ENCODE measurements at places on chromosomes 16 and 17. TPM values are rescaled to one million over a fixed set of nuclear protein-coding genes. Genes with fewer than 3 reads are reported as not detected.

DNA sequence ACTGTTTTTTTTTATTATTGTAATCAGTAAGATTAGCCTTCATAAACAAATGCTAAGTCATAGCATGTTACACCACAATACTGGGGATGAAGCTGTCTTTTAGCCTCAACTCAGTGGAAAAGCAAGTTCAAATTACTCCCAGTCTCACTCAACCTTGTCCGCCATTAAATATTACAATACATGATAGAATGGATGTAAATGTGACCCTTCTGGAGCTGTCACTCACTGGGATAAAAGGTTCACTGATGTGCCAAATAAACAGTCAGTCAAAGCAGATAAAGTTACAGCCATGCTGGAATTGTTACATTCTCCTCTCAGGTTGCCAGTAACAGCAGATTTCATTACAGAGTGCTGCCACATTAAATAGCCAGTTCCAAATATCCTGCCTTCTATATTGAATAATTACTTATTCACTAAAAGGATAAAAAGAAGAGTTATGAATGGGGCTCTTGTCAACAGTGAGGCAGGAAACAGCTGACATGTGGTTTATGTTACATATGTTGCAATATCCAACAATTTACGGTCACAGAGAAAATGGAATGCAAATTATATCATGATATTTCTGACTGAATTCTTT lies 53.4 kb downstream of the BRIP1 start:
- DNase-seq: no peak

- no peak for DNase-seq
These were observed 33.6 kb downstream of the CDH1 start for GRCh38 chr16:68770671-68771070.

DNA sequence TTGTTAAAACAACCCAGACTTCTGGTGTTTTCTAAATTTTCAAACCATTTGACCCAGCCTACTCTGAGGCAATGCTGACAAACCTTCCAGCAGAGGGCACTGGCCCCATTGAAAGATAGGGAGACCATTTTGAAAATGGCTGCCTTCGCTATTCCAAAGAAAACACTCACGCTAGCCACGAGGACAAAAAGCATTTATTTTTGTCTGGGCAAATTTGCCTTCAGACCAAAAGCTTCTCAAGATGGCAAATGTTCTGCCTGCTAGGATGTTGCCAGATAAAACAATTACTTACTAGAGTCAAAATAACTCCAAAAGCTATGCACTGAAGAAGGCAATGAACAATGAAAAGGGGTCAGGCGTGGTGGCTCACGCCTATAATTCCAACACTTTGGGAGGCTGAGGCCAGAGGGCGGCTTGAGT lies 296.7 kb upstream of the IRX5 start:
- DNase-seq: no peak

GRCh38 chr16:54069601-54070239 lies 216.9 kb downstream of the IRX3 start:
- no peak for DNase-seq

DNA sequence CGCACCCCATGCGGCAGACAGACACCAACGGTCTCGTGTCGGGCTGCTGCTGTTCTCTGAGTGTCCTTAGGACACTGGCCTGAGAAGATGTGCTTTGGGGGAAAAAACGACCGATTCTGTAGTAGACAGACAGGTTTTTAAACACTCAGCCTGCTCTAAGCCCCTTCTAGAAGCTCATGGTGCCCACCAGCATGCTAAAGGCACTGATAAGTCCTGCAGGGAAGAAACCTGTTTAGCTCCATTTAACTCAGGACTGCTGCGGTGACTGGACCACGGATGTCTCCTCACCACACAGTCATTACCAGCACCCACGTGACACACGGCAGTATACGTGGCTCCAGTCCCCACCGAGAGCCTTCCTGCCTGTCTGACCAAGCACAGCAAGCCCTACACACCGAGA lies 19.1 kb upstream of the APRT start:
- no peak for DNase-seq

- DNase-seq: peak; percentile 45
These were observed 47.4 kb upstream of the ATF7IP2 start for GRCh38 chr16:10338426-10338825.

The DGKE gene
- 3.0 TPM for total RNA-seq

- no peak for DNase-seq
These were observed 98.5 kb downstream of the PGS1 start for GRCh38 chr17:78476973-78477372.

GRCh38 chr16:9188721-9189120 lies 97.3 kb downstream of the HAPSTR1 start:
- DNase-seq: no peak

The P2RX5 gene
- 13.0 TPM for total RNA-seq

The CD300LB gene
- 0.16 TPM for total RNA-seq

The OR1A1 gene
- total RNA-seq: not detected

GRCh38 chr17:12566291-12566690 lies 99.4 kb upstream of the MYOCD start:
- no peak for DNase-seq

DNA sequence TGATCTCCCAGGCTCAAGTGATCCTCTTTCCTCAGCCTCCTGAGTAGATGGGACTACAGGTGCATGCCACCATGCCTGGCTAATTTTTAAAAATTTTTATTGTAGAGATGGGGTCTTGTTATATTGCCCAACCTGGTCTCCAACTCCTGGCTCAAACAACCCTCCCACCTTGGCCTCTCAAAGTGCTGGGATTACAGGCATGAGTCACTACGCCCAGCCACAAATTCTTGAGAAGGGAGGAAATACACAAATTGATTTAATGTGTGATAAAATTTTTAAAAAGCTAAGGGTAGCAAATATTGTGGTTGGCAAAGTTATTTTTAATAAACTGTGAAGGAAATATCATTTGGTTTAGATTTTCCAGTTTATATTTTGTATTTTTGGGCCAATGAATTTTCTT lies 9.6 kb downstream of the ITGAD start:
- no peak for DNase-seq

GRCh38 chr16:73011926-73012325 lies 36.0 kb downstream of the ZFHX3 start:
- no peak for DNase-seq

DNA sequence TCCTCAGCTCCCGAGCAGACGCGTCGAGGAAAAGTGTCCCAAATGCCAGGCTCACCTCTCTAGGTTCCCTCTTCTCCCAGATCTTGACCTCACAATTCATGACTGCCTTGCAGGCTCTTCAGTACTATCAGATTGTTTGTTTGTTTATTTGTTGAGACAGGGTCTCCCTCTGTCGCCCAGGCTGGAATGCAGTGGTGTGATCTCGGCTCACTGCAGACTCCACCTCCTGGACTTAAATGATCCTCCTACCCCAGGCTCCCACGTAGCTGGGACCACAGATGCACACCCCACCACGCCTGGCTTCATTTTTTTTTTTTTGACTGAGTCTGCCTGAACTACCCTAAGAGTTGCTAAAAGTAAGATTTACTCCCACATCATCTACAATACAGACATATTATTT lies 15.9 kb downstream of the TMEM235 start:
- no peak for DNase-seq

DNA sequence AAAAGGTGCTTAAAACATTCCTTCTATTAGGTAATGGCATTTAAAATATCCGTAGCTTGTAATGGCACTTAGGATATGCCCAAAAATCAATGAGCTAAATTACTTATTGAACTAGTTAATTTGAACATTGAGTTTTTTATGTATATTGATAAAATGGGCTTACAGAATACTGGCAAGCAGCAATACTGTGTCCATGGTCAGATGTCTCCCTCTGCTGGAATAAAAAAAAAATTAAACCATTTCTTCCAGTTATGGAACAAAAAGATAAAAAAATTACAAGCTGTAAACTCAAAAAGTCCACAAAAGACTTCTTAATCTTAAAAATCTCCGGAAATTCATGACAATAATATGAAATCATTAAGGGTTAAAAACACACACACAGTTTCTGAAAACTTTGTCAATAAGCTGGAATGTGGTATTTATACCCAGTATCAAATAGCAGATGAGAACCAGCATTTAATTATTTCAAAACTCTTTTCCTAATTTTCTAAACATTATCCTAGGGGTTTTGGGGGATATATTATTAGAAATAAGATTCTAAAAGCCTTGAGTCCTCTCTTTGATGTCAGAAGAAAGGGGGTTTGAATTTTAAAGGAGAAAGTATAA lies 21.5 kb upstream of the PSMD7 start:
- no peak for DNase-seq

DNA sequence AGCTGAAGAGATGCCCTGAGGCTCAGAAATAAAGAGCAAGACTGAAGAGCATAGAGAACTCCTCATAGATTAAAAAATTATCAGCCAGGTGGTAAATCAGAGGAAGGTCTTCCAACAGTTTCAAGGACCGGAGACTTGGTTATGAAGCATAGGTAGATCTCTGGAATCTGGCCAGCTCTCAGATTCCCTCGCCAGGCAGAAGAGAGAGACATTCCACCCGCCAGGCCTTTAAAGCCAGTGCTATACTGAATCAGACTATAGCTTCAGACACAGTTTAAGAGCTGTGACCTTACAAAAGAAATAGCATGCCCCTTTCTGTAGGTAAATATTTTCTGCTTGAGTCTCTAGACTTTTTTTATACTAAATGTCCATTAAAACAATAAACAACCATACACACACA lies 70.3 kb downstream of the NFATC3 start:
- no peak for DNase-seq

The TPSG1 gene
- total RNA-seq: 0.19 TPM

DNA sequence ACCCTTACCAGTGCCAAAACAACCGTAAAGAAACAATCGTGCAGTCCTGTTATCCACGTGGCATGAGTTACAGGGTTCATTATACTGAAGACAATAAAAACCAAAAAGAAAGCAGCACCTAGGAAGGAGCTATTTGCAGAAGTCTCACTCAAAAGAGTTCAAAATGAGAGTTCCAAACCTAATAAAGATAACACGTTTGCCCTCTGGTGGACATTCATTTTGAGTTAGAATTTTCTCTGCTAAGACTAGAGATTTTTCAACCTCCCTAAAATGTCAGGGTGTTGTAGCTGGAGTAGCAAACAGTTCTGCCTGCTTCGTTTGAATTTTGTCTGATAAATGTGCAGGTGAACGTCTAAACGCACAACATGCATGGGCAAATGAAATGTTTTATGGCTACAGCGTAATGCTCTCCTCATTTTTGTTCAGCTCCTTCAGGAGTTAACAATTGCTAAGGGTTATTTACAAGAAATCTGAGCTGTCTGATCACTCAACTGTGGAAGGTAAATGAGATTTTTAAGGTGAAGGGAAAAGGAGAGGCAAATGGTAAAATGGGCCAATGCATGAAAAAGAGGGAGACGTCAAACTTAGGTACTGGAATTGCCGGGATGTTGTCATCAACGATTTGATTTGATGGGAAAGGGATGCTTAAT lies 1067.9 kb upstream of the EEF2KMT start:
- DNase-seq: no peak

The ANKS4B gene
- not detected for total RNA-seq

- DNase-seq: no peak
These were observed 304.2 kb upstream of the TNRC6C start for GRCh38 chr17:77654296-77654695.

DNA sequence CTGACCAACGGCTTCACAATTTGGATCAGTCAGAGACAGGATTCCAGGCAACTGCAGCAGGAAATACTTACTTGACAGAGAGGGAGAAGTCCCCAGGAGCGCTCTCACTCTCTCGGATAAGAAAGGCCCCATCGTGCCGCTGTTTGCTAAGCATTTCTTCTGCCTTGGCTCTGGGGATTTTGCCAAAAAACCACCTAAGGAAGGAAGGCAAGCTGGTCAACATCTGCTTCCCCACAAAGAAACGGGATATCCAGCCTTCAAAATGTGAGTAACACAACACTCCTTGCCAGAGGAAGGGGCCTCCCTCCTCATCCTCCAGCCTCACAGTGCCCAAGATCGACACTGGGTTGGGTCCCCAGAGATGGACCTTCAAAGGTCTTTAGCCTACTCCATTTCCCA lies 36.6 kb upstream of the SLC25A19 start:
- DNase-seq: no peak

DNA sequence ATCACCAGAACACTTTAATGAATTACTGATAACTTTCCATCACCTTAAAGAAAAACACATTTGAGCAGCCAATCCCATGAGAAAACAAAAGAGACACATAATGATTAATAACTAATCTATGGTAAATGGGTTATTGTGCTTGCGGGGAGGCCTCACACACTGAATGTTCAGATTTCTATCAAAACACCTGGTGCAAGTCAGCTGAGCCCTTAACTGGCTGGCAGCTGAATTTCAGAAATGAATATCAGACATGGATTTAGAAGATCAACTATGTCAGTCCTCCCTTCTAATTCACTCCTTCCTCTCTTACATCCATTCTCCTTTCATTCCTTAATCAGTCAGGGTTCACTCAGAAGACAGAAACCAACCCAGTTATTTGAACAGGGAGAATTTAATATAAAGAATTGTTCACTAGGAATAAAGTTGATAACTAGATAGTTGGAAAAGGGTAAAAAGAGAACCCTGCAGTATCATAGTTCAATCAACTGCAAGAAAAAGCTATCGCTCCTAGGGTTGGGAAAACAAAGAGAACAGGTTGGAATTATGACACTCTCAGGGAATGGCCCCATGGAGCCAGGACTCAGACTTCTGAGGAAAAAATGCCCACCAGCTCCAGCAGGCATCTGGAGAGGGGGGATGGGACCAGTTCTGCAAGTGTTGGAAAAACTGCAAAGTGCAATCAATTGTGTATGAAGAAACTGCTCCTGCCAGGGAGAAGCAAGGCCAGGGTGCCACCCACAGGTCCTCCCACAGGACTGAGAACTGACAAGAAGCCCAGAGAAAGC lies 577.1 kb upstream of the CDH5 start:
- no peak for DNase-seq

GRCh38 chr17:52383493-52384100 lies 225.1 kb upstream of the CA10 start:
- no peak for DNase-seq

- peak; percentile 17 for DNase-seq
These were observed at the start of gene MPO for GRCh38 chr17:58280480-58281217. MPO (minus strand) TSS chr17:58280935; CDS start chr17:58280758, 177 bp downstream.

DNA sequence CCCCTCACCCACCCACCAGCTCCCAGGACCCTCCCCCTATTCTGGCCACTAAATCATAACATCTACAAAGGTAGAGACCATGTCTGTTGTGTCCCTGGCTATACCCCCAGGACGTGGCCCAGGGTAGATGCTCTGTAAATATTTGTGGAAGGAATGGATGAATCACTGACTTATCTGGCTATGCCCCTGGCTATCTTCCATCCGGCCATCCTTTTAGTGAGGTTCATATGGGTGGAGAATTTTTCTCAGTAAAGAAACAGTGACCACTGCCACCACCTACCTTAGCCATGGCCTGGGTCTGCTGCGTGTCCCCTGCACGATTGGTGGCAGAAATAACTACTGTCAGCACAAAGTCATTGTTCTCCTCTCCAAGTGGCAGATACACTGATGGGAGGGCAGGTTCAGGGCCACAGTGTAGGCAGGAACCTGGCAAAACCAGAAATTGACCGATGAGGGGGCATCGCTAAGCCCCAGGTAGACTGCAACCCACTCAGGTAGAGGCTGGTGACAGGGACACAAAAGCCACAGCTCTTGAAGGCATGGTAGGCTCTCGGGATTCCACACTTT lies 63.1 kb upstream of the BCO1 start:
- DNase-seq: no peak

DNA sequence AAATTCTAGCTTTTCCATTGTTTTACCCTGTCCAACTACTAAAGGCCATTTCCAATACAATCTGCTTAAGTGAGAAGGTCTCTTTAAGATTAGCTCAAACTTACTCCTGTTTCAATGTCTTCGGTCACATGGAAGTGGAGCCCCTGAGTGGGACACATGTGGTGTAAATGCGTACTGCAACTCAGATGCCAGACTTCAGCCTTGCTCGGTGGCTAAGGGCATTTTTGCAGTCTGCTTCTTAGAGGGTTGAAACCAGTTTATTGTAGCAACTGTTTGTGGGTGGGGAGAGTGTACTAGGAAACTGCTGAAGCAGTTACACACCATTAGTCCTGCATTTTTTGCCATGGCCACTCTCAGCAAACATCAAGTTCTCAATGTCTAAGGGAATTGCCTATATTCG lies 140.6 kb downstream of the PARN start:
- DNase-seq: no peak

Measured in Right ventricle myocardium superior (tissue), 1 donor.